ENCODE measurements at places on chromosomes 5 and 9.

DNA sequence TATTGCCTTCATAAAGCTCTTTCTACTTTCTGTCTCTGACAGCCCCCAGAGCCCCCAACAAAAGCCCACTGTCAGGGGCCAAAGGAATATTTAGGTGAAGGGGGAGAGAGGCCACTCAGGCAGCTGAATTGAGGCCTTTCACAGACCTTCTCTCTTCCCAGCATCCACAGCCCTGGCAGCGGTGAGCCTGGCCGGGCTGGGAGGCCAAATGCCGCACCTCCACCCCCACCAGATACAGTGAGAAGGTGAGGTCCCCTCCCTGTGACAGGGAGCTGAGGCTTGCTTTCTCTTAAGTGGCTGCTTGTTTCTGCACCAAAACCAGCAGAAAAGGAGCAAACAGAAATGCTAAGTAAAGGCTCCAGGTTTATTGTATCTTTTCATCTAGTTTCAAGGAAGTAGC, 168.1 kb downstream of the ROR2 start:
- no peak for DNase-seq

DNA sequence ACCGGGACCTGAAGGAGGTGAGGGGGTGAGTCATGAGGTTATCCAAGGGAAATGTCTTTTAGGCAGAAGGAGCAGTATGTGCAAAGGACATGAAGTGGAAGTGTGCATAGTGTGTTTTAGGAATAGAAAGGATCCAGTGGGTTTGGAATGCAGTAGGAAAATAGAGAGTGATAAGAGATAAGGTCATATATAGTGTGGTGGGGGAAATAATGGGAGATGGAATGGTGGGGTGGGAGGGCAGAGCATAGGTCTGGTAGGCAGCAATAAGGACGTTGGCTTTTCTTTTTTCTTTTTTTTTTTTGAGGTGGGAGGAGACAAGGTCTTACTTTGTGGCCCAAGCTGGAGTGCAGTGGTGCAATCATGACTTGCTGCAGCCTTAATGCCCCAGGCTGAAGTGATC, 17.8 kb downstream of the SNX24 start:
- DNase-seq, result no peak

- no peak for DNase-seq
Observed at GRCh38 chr5:167602067-167602466, 689.4 kb upstream of the WWC1 start.

- no peak for DNase-seq
Observed at GRCh38 chr9:112970939-112971338, 41.1 kb downstream of the ZNF883 start.

GRCh38 chr5:79750611-79751510, 61.2 kb downstream of the CMYA5 start:
- DNase-seq, result no peak

DNA sequence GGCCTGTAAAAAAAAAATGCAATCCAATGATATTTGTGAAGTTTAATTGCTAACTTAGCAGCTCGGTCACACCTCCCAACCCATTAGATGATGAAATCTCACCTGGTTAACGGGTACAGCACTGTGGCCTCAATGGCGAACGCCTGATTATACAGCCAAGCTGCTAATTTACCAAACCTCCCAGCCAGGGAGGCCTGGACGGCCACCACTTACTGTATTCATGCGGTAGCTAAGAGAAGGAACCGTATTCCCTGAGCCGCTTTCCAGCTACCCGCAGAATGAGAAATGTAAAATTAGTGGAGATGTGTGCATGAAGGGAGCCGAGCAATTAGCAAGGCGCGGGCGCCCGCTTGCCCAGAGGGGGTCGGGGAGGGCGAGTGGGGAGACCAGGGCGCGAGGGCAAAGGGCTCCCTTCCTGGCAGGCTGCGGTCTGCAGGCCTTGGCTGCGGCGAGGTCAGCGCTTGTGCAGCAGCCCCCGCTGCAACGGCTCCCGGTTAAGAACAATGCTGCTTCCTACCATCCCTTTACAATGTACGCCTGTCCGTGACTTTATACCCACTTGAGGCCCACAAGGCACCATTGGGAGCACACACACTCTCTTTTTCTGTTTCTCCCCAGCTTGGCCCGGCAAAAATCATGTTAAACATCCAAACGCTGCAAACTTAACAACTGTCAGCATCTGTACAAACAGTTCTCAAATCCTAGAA, 70.4 kb upstream of the TBCA start:
- DNase-seq, result no peak

DNA sequence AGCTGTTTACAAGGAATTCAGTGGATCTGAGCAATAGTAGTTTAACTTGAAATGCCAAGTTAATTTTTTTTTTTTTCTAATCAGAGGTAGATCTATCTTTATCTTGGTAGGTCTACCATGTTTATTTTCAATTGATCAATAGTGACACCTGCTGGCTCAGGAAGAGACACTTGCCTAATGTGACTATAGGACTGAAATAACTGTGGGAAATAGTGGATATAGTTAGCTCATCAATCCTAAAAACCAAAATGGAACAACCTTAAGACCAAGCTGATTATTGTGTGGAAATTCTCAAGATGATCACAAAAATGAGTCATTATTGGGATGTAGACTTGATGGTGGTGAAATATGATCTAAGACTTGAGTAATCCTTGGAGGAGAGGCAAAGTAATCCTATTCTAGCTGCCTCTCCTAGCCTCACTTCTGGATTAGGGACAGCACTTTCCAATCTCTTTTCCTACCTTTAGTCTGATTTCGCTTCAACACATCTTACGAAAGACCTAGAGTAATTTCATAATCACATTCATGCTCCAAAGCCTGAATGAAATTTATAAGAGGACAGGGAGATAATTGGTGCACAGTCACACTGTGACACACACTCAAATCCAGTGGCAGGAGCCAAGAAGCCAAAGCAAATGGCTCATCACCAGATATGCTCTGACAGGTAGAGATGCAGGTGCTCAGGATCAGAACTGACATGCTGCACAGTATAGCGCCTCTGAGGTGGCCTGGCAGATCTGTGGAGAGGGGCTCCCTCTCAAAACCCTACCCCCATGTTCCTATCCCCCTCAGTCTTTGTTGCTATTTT, 156.3 kb downstream of the HMHB1 start:
- no peak for DNase-seq

DNA sequence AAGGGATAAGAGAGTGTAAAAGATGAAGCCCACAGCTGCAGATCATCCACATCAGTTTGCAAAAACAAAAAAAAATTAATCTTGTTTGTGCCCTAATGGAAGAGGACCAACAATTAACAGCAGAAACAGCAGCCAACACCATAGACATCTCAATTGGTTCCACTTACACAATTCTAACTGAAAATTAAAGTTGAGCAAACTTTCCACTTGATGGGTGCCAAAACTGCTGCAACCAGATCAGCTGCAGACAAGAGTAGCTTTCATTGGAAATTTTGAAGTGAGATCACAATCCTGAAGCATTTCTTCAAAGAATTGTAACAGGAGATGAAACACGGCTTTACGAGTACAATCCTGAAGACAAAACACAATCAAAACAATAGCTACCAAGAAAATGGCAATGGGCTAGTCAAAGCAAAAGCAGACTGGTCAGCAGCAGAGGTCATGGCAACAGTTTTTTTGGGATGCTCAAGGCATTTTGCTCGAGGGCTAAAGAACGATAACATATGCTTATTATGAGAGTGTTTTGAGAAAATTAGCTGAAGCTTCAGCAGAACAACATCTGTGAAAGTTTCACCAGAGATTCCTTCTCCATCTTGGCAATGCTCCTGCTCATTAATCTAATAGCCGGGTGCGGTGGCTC, 4.1 kb upstream of the RBM27 start:
- no peak for DNase-seq

- DNase-seq, result no peak
Observed at GRCh38 chr9:133355881-133356357, 368 bp downstream of the SURF1 start.

DNA sequence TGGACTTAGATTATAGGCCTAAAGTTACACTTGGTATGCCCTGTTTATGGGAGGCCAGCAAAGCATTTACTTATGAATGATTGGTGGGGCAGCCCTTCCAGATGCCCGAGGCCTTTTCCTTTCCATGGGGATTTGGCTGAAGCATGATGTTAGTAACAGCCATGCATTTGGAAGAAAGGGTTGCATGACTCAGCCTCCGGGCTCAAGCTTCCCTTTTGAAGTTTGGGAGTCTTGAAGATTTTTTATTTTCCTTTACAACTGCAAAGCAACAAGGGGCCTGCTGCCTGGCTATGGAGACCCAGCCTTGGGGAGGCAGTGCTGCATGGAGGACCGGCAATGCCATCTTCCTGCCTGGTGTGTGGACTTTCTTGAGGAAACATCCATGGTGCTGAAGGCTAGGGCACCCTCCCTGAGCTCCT, 244.7 kb downstream of the ICE1 start:
- DNase-seq, result no peak

- no peak for DNase-seq
Observed at GRCh38 chr5:150521522-150521817, 13.5 kb downstream of the NDST1 start.

DNA sequence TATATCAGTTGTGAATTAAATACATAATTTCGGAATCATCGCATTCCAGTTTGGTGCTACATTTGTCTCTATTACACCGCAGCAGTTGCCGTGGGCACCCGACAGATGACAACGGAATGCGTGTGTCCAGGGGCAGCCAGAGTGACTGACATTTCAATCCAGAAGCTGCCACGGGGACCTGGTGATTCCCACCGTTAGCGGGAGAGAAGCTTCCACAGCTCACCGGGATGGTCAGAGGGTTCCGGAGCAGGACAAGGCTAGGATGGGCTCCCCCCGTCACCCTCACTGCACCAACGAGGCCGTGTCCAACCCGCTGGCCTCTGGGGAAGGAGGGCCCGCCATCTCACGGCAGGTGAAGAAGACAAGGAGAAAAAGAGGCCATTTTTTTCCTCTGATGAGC, 86.8 kb downstream of the GTF3C4 start:
- no peak for DNase-seq

- DNase-seq, result no peak
Observed at GRCh38 chr5:178249191-178249989, 16.8 kb upstream of the PHYKPL start.

DNA sequence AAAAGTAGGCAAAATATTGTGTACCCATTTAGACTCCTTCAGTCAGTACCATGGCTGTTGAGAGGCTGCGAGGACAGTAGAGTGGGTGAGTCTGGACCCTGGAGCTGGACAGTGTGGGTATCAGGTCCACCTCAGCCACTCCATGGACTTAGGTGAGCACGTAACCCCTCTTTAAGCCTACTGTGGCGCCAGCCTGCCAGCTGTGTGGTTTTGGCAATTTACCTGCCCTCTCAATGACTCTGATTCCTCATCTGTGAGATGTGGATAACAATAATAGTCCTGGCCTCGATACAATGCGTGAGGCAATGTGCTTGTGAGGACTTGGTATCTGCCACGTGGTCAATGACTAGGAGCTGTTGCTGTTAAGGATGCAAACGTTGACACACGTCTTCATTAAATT, 17.9 kb downstream of the SLC1A3 start:
- DNase-seq, result no peak

GRCh38 chr9:13140843-13141592, 138.5 kb downstream of the MPDZ start:
- no peak for DNase-seq

DNA sequence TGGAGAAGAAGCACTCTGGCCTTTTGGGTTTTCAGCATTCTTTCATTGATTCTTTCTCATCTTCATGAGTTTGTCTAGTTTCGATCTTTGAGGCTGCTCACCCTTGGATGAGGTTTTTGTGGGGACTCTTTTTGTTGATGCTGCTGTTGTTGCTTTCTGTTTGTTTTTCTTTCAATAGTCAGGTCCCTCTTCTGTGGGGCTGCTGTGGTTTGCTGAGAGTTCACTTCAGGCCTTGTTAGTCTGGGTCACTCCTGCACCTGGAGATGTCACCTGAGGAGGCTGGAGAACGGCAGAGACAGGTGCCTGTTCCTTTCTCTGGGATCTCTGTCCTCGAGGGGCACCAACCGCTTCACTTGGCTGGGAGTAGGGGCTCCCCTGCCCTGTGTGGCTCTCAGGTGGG, 14.0 kb downstream of the RANBP17 start:
- no peak for DNase-seq

- no peak for DNase-seq
Observed at GRCh38 chr5:29504411-29504810, 1689.1 kb upstream of the CDH6 start.

GRCh38 chr9:129778469-129778868, 24.5 kb upstream of the TOR1B start:
- DNase-seq, result no peak

GRCh38 chr5:72326306-72326649, 6.1 kb downstream of the PTCD2 start:
- no peak for DNase-seq

- peak; percentile 47 for DNase-seq
Observed at GRCh38 chr9:27528886-27529315, 713 bp downstream of the MOB3B start.

DNA sequence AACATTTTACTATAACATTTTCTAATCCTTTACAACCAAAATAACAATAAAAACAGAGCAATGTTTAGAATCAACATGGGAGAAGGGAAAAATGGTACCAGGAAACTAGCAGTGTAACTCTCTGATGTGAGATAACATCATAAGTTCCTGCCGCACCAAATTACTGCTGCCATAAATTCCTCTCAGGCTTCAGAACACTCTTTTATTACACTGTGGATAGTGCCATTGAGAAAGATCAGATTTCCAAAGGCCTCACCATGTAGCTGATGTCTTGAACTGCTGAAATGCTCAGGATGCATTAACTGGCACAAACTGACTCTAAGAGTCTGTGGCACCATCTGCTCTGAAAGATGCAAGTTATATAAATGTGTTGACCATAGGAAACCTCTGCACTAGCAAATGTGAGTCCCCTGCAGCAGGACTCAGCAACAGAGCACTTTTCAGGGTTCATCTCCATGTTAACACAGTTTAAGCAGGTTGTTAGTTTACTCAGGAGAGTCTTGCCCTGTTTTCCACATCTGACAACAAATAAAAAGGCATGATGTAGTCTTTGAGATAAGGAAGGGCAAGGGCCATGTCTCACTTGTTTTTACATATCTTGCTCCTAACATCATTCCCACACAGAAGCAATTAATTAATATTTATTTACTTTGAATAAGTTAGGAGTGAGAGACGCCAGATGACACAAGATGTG, 218.1 kb downstream of the CETN3 start:
- DNase-seq, result no peak
